ENCODE measurements at places on chromosomes 2 and 18.

GRCh38 chr18:1002653-1003178 lies 98.0 kb downstream of the ADCYAP1 start:
- no peak for DNase-seq

DNA sequence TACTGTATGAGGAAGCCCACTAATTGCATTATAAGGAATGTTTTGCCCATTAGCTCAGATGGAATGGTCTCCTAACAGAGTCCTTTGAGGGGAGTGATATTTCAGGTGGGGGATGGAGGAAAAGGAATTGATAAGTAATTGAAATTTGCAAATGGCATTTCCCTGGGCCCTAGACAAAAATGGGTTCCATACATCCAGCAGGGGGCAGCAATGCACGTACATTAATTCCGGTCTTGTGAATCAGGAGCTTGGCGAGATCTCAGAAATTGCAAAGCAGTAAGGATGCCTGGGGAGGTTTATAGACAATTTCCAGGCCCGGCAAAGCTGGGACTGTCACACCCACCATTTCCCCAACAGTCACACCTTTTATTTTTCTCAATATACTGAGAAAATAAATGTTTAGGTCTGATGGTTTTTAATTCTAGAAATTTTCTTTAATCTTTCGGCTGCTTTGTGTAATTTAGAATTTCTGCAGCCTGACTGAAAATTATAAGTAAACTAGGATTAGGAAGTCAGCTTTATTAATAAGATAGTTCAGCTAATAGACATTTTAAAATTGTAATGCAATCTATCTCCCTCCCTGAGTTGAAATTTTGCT lies 122.8 kb downstream of the LYPD1 start:
- DNase-seq, result no peak

- no peak for DNase-seq
These were observed 1.2 kb upstream of the TNS1 start for GRCh38 chr2:218003981-218004419.

DNA sequence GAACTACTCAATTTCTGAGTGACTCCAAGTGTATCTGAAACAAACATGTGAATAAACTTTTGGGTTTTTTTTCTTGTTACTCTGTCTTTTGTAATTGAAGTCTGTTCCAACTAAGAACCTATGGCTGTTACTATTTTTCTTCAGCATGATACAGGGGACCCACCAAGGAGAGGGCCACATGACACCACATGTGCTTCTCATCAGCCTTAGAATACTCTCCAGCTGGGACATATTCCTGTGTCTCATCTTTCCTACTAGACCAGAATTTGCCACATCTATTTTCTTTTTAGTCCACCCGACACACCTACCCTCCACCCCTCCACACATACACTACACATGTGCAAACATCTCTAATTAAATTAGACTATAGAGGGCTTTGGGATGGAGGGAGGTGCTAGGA lies 191.7 kb upstream of the NDUFV2 start:
- DNase-seq, result no peak

- no peak for DNase-seq
These were observed 414.0 kb downstream of the ERBB4 start for GRCh38 chr2:212124598-212124997.

- DNase-seq, result no peak
These were observed 79.7 kb upstream of the TRIB2 start for GRCh38 chr2:12636837-12637581.

GRCh38 chr18:26547646-26548414 lies 523 bp downstream of the KCTD1 start:
- DNase-seq, result no peak

DNA sequence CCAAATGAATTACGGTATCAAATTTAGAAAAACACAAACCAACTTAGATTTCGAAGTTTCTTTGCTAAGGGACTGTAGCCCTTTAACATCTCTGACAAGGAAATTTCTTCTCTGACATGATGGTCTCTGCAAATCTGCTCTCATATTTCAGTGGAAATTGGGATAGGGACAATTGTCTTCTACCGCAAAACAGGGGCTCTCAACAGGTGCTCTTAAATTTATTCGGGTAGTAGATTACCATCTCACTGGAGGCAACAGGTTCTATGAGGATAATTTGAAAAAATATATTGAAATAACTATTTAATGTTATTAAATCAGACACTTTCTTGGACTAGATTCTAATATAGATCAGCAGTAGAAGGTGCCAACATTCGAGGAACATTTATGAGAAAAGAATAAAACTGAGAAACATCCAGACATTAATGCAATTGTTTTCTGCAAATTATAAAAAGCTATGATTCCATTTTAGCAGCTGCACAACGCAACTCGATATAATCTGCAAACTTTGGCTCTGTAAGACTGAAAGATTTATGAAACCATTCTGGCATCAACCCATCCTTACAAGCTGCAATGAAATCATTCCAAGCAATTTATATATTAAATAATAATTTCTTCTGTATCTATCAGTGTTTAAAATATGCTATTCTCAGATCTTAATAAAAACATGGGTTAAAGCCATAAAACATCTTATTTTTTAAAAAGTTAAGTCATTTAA lies 10.0 kb upstream of the BCL2 start:
- DNase-seq, result no peak

DNA sequence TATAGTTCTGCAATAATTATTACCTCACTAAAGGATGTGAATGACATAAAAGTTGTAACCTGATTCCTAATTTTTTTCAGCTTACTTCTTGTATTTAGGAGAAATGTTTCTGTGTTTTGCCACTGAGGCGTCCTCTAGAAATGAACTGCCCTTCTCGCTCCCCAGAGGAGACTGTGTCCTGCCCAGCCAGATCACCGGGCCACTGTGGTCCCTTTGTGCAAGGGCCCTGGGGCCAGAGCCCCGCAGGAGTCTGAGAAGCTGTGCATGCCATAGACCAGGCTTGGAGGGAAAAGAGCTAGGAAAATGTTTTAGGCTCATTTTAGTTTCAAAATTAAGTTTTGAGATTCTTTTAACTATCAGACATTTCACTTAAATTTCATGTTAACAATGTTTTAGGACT lies 31.1 kb upstream of the LDLRAD4 start:
- no peak for DNase-seq

- no peak for DNase-seq
These were observed 90.5 kb downstream of the NXPH2 start for GRCh38 chr2:138689705-138690104.

DNA sequence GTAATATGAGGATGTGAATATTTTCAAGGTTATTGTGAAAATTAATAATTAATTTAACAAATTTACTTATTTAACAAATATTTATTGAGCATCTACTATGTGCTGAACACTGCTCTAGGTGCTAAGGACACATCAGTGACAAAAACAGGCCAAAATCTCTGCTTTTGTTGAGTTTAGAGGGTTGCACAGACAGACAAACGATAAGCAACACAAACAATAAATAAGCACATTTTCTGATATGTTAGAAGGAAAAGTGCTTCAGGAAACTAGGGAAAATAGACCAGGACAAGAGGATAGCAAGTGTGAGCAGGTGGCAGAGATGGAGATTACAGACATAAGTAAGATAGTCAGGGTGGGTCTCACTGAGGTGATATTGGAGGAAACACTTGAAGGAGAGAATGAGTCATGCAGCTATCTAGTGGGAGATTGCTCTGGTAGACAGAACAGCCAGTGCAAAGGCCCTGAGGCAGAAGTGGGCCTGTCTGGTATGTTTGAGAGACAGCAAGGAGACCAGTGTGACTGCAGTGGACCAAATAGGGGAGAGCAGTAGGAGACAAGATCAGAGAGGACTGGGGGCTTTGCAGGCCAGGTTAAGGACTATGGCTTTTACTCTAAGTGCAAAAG lies 38.3 kb downstream of the SFXN5 start:
- no peak for DNase-seq

GRCh38 chr18:36015629-36016028 lies 43.1 kb downstream of the RMP24 start:
- no peak for DNase-seq

DNA sequence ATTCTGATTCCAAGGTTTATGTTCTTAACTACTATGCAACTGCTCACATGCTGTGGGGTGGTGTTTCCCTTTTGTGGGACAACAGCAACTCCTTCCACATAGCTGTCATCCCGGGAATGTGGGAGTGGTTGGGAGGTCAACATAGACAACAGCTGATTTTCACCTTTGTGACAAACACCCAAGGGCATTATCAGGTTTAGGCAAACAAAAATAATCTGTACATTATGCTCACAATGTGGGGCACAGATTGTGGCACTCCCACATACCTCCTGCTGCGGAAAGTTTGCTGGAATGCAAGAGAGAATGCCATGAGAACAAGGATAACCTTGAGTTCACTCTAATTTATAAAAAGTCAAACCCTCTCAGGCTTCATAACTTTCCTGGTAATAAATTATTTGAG lies 582.6 kb downstream of the CNTNAP5 start:
- DNase-seq, result no peak

- DNase-seq, result peak; percentile 38
These were observed 71.0 kb upstream of the ITM2C start for GRCh38 chr2:230793572-230794359.

DNA sequence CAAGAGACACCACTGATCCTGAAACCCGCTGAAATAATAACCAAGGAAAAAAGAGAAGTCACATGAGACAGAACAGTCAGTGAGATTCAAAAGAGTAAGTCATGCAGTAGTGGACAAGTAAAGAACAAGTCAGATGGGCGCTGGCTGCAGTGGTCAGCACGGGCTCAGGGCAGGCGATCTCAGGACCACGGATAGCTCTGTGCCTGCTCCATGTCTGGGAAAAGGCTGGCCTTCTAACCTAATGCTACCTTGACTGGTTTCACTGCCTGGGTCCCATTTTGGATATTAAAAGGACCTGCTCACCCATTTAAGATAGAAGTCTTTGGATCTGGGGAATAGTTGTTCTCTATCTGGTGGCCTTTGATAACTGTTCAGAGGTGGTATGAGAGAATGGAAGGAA lies 61.7 kb upstream of the LCLAT1 start:
- no peak for DNase-seq

- DNase-seq, result no peak
These were observed 65.0 kb downstream of the NOL4 start for GRCh38 chr18:34159691-34160185.

DNA sequence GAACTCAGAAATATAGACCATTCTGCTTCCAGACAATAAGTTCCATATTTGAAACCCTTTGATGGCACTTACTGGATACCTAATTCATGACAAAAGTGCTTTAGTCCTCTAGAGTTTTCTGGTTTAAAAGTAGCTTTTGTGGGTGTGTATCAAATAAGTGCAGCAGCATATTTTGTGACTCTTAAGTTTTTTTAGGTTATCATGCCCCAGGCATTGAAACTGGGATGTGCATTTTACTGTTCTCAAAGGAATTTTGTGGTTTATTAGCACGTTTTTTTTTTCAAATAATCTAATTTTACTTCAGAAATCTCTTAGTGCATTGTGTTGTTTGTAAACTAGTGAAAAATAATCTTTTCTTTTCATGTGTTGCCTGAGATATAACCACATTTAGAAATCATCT lies 1.5 kb downstream of the XRCC5 start:
- no peak for DNase-seq
